HFF-Myc (cell line): ENCODE measurements at places on chromosomes 4 and X.

GRCh38 chr4:38499101-38499500 lies 164.9 kb upstream of the KLF3 start:
- no peak for DNase-seq

- no peak for DNase-seq
Observed at GRCh38 chr4:133440404-133440803, 291.3 kb downstream of the PCDH10 start.

- DNase-seq, result no peak
Observed at GRCh38 chr4:98573791-98574190, 84.6 kb downstream of the TSPAN5 start.

DNA sequence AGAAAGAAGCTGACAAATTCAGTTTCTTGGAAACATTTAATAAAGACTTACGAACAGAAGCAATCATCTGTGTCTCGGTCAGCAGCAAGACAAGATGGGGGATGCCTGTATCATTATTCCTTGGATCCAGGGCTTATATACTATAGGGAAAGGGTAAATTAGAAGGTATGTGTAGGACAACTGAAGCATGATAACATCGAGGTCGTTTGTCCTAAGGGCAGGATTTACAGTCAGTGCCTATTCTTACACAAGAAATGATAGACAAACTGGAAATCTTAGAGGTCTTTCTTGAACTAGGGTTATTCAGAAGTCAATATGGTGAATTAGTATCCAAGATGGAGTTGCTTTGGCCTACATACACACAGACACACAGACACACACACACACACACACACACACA lies 553.0 kb downstream of the STPG2 start:
- no peak for DNase-seq

- DNase-seq, result no peak
Observed at GRCh38 chrX:95536661-95537060, 1148.0 kb upstream of the DIAPH2 start.

DNA sequence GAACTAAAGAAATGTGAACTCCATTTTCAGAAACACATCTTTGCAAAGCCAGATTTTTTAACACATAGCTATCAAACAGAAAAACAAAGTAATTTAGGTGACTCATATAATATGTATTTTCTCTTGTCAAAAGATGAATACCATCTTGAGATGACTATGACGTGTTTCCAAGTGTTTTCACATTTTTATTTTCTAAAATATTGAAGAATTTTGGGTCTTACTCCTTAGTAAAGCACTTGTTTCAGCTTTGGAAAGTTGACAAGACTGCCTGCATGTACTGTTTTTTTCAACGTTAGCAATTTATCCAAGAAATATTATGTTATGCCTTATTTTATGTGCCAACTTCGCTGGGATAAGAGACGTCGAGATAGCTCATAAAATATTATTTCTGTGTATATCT lies 733.9 kb upstream of the EPHA5 start:
- DNase-seq, result no peak

GRCh38 chrX:64536736-64537135 lies 141.5 kb upstream of the MTMR8 start:
- no peak for DNase-seq
